ENCODE measurements at places on chromosomes 13 and 19. TPM values are rescaled to one million over a fixed set of nuclear protein-coding genes. Genes with fewer than 3 reads are reported as not detected.
A peak's percentile ranks its signal among the peaks of the same experiment; 100 is the strongest.

The SERPINE3 gene
- not detected for polyA plus RNA-seq

The ZFP28 gene
- polyA plus RNA-seq: 1.8 TPM

The OPA3 gene
- polyA plus RNA-seq: 16.0 TPM

The SLITRK5 gene
- under 0.01 TPM for polyA plus RNA-seq

The YIF1B gene
- polyA plus RNA-seq: 345 TPM

The TMEM259 gene
- polyA plus RNA-seq: 430 TPM

The GPC5 gene
- 0.56 TPM for polyA plus RNA-seq

The NCCRP1 gene
- 0.06 TPM for polyA plus RNA-seq

The FGF14 gene
- not detected for polyA plus RNA-seq

The CYTH2 gene
- polyA plus RNA-seq: 98.4 TPM

GRCh38 chr13:28047757-28048388, 52.5 kb downstream of the FLT3 start:
- no peak for DNase-seq

DNA sequence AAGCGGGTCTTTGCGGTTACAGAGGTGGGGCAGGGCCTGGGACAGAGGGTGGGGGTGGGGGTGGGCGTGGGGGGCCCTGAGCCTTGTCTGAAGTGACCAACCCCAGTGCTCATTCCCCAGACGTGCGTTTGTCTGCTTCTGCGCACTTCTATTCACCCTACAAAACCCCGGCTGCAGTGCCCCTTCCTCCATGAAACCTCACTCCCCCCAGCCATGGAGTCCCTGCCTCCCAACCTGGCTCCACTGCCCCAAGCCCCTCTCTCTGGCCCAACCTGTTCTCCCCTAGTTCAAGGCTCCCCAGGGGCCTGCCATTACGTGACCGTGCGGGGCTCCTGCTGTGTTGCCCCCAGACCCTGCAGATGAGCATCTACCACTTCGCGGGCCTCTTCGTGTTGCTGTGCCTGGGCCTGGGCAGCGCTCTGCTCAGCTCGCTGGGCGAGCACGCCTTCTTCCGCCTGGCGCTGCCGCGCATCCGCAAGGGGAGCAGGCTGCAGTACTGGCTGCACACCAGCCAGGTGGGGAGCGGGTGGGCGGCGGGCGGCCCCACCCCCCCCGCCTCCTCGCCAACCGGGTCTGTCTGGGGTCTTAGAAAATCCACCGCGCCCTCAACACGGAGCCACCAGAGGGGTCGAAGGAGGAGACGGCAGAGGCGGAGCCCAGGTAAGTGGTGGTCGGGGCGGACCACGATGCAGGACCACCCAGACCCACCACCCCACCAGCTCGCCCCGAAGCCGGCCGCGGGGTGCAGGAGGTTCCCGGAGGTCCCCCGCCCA, 8.2 kb downstream of the GRIN3B start:
- DNase-seq: no peak

GRCh38 chr19:5336195-5336965, 4.2 kb downstream of the PTPRS start:
- no peak for DNase-seq

DNA sequence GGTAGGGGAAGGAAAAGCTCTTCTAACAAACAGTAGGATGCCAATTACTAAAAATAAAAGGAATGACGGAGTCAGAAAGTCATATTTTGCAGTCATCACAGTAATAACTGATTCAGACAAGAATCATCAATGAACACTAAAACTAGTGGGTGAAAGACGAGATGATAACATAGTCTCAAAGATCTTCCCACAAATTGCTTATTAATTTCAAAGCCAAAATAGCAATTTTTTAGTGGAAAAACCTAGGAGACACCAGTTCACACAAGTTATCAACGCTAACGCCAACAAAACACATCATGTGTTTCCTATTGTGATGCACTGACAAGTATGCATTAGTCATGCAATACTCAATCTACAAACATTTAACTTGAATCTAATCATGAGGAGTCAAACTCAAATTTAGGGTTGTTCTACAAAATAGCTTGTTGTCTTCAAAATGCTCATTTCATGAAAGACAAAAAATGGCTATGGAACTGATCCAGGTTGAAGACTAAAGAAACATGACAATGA, 18.6 kb downstream of the ZNF233 start:
- no peak for DNase-seq

DNA sequence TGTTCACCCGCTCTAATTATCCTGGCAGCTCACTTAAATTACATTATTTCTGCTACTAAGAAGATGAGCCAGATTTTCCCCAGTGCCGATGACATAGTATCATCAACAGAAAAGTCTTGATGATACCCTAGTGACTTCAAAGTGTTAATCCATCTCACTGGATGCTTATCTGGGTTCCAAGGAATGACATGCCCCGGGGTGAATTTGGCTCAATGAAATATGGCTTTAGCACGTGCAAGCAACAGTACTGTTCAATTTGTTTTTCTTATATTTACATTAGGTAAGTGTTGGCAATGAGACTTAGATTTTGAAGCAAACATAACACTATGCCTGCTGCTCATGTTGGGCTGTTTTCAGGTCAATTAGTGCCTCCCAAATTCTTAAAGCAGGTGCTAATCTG, 548.2 kb upstream of the SLITRK1 start:
- no peak for DNase-seq

GRCh38 chr19:41903193-41903953, 20.4 kb downstream of the ARHGEF1 start:
- DNase-seq: no peak

DNA sequence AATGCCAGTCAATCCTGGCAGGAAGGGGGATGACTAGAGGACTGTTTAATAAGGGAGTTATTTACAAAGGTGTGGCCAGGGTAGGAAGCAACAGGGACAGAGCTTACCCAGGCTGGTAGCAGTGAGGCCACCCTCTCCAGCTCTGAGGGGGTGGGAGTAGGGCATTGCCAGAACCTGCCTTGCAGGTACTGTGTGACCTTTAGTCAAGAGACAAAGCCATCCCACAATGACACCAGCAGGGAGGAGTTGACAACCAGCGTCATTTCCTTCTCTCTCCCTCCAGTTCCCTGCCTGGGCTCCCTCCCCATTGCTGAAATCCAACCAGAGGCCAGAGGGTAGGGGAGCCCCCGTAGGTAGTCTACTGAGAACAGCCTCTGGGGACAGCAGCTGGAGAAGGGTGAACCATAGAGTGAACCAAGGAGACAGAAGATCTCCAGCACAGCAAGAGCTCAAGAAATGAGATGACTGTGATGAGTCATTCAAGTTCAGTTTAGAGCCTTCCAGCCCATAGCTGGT, 33.3 kb upstream of the SPATA13 start:
- no peak for DNase-seq

DNA sequence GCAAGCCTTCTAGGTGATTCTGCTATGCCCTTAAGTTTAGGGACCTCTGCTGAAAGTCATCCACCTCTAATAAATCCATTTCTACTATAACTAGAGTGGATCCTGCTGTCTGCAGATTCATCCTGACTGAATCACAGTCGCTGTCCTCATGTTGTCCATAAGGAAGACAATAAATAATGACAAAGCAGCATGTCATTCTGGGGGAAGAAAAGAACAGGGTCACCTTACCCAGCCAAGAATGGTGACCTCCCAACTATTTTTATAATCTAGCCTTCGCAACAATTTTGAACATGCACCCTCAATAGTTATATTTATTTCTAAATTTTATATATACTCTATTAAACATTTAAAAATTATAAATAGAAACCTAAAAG, 45.0 kb upstream of the UBE2L5 start:
- DNase-seq: no peak

DNA sequence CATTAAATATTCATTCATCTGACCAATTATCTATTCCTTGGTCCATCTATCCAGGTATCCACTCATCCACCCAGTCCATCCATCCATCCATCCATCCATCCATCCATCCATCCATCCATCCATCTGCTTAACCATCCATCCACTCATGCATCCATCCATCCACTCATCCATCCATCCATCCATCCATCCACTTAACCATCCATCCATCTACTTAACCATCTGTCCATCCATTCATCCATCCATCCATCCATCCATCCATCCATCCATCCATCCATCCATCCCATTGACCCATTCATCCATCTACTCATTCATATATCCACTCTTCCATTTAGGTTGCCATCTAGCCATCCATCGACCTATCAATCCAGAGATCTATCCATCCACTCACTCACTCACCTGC, 11.4 kb downstream of the MYBPC2 start:
- no peak for DNase-seq

DNA sequence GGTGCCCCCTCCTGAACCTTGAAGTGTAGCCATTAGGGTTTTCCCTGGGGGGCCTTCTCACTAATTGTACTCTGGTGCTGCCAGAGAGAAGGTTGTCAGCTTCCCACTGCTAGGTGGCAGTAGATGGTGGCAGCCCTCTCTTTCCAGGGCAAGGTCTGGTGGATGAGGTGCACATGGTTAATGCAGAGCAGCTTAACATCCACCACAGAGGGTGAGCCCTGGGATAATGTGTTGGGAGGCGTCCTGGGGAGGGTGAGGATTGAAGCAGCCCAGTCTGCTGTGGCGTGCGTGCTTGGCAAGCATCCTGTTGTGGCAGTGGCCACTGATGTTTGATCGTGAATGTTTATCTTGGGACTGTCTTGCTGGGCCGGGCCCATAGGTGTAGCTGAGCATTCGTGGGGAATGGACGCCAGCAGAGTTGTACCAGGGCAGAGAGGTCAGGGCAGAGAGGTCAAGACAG, 5.8 kb downstream of the EGLN2 start:
- no peak for DNase-seq

DNA sequence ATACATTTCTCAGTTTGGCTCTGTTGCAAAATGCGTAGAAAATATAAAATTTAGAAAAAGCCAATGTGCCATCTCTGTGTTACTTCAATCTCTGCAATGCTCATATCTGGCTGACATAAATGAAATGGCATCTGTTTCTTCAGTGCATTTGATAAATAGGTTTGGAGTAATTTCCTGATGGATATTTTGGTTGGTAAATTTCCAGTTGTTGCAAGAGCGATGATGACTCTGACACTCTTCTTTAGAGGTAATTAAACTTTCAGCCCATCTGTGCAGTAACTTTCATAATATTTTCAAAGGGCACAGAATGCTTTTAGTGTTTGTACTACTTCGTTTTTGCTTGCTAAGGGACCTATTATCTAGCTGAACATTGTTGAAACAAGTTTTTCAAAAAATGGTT, 1286.4 kb downstream of the PCDH9 start:
- DNase-seq: peak; percentile 76

DNA sequence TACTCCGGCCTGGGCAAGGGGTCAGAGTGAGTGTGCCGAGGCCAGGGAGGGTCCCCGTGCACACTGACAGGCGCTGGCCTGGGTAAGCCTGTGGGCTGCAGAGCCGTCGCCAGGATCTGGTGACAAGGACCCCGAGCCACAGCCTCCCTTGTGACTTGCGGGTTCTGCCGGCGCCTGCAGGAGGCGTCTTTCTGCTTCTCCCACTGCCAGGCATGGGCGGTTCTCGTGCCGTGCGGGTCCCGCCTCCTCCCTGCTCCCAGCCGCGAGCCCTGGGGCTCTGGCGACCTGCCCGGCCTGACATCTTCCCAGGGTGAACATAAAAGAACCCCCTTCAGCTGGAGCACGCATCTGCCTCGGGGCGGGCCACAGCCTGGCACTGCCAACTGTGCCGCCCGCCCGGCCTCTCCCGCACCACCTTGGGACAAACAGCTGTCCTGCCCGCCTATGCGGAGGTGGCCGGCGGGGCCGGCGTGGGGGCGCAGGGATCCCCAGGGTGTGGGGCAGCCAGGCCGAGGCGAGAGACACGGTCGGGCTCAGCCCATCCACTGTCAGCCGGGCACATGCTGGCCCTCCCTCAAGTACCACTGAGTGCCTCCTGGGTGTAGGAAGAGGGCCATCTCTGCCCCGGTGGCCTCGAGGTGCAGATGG, 1.5 kb upstream of the HCN2 start:
- DNase-seq: peak; percentile 59

DNA sequence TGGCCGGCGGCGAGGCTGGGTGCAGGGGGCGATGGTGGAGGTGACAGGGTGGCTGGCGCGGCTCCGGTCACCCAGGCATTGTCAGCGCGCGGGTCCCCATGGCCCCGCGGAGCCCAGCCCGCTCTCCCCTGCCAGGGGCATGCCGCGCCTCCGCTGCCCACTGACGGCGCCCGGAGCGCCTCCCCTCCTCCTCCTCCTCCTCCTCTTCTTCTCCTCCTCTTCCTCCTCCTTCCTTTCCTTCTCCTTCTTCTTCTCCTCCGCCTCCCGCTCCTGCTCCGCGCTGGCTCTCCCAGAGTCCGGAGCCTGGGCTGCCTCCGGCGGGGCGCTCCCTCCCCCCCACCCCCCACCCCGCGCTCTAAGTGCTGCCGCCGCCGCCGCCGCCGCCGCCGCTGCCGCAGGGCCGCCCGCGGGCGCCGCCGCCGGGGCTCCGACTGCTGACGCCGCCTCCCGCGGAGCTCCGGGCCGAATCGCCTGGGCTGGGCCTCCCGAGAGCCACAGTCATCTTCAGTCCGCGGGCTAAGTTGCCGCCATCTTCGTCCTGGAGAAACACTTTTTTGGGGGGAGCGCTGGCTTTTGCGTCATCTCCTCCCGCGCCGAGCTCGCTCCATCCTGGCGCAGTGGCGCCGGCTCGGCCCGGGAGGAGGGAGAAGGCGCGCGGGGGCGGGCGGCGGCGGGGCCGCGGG, 348.3 kb downstream of the LIG4 start:
- peak; percentile 31 for DNase-seq

- DNase-seq: no peak
These were observed 19.7 kb downstream of the PNPLA6 start for GRCh38 chr19:7554990-7555864.

GRCh38 chr19:34409189-34410164, 5.3 kb downstream of the PDCD2L start:
- no peak for DNase-seq

DNA sequence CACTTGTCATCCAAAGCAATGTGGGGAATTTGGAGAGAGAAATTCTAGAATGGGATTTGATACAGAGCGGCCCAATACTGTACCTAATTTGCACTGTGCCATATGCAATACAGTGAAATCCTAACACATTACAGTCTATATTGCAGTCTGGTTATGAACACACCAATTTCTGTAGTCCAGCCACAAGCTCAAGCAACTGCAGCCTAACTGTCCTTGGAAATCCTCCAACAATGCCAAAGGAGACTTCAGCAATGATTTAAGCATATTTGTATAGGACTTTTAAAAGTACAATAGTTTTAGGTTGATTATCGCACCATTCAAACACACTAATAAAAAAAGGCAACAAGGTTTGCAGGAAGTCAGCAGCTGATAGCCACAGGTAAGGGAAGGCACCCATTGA, 17.3 kb downstream of the DIAPH3 start:
- DNase-seq: peak; percentile 32

- DNase-seq: no peak
These were observed 6.8 kb downstream of the ADAT3 start for GRCh38 chr19:1911995-1912394.

- peak; percentile 58 for DNase-seq
These were observed 55.6 kb upstream of the ALOX5AP start for GRCh38 chr13:30679483-30680330.

DNA sequence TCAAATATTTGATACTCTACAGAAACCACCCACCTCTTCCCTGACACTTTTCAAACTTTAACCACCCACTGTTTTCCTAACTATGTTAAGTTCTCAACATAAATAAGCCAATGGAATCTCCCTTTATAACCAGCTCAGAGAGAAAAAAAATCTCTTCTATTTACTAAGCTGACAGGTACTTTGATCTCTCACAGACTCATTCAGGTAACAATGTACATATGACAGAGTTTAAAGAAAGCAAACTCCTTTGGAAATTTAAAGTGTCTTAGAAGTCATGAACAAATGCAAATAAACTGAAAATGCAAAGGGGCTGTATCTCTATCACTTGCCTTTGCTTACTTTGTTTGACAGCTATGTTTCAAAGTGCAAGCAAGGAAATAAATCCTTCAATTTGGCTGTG, 109.3 kb downstream of the KLF12 start:
- DNase-seq: no peak

All from endothelial cell of umbilical vein (primary cell).